Fibroblast of skin of right biceps (primary cell): ENCODE measurements at places on chromosomes 13 and 19.

DNA sequence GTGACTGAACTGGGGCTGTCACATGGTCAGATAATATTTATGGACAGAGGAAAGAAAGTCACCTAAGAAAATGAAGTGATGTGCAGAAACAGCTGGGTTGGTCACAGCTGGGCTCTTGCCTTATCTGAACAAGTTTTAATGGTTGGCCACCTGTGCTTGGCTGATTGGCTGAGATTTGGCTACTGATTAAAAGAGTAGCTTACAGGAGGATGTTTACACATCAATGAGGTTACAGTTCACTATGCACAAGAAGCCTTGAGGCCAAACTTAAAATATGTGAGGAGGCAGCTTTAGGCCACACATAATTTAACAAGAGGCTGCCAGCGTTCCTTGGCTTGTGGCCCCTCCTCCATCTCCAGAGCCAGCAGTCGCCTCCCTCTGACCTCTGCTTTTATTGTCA is 99.2 kb upstream of the C1QTNF9B start:
- no peak for DNase-seq

GRCh38 chr19:40688309-40688708 is 2.1 kb downstream of the NUMBL start:
- DNase-seq: no peak

- peak; percentile 93 for DNase-seq
These were observed 2.5 kb downstream of the PRR12 start for GRCh38 chr19:49593233-49594113.

- DNase-seq: no peak
These were observed 8.7 kb downstream of the PIK3R2 start for GRCh38 chr19:18161636-18162002.

DNA sequence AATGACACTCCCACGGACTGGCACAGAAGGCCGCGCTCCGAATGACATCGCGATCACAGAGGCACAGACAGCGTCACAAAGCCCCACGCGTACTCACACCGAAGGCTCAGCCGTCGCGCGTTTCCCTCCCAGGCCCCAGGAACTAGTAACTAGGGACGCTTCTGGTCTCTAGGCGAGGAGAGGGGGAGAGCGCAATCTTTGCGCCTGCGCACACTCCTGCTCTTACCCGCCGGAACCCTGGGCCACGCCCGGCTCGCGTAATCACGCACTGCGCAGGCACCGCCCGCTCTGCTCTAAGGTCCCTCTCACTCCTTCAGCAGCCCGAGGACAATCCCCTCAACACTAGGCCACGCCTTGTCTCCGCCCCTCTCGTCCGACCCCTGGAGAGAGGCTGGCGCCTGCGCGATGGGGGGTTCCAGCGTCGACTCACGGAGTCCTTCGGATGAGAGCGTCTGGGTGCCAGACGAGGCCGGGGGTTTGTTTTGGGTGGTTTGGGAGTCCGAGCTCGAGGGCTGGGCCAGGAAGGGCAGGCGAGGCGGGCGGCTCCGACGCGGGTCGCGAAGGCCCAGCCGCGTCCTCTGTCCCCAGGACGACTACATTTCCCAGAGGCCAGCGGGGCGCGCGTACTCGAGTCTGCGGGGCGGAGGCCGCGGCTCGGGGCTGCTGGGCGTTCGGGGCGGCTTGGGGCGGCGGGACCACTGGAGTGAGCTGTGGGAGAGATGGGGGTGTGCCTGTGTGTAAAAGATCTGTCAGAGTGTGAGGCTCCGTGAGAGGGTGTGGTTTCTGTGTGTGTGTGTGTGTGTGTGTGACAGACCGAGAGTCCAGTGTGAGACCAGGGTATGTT is at the start of gene ZNF471:
ZNF471 (plus strand) TSS at position 410 of the 844 bp plus-strand sequence. CDS start 3,717 bp downstream, outside the sequence.
- DNase-seq: peak; percentile 98

GRCh38 chr13:40483601-40484000 is 182.8 kb downstream of the FOXO1 start:
- DNase-seq: no peak

- DNase-seq: no peak
These were observed 12.6 kb upstream of the ERFL start for GRCh38 chr19:41940731-41941409.

DNA sequence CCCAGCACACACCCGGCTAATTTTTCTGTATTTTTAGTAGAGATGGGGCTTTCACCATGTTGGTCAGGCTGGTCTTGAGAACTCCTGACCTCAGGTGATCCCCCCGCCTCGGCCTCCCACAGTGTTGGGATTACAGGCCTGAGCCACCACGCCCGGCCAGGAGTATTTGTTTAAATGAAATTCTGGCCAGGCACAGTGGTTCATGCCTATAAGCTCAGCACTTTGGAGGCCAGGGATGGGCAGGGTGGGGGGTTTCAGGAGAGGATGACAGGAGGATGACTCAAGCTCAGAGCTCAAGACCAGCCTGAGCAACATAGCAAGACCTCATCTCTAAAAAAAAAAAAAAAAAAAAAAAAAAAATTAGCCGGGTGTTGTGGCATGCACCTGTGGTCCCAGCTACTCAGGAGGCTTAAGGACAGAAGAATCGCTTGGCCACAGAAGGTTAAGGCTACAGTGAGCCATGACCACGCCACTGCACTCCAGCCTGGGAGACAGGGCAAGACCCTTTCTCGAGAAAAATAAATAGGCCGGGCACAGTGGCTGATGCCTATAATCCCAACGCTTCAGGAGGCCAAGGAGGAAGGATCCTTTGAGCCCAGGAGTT is 8.2 kb upstream of the DHDH start:
- peak; percentile 80 for DNase-seq

- no peak for DNase-seq
These were observed 51.5 kb upstream of the USE1 start for GRCh38 chr19:17163652-17164051.
